GM13977 (cell line): ENCODE measurements at places on chromosomes 6 and 20.

- DNase-seq: no peak
Measured at GRCh38 chr6:146890644-146891434, 292.1 kb downstream of the ADGB start.

- no peak for DNase-seq
Measured at GRCh38 chr6:9083108-9083507, 647.8 kb upstream of the SLC35B3 start.

GRCh38 chr6:11684901-11685480, 93.6 kb downstream of the ADTRP start:
- DNase-seq: no peak

- DNase-seq: no peak
Measured at GRCh38 chr6:24644377-24644776, 1.6 kb downstream of the KIAA0319 start.

- peak; percentile 5 for DNase-seq
Measured at GRCh38 chr20:17620371-17621228, 50.7 kb downstream of the DSTN start.

- DNase-seq: no peak
Measured at GRCh38 chr6:42440778-42441696, 10.7 kb downstream of the TRERF1 start.

DNA sequence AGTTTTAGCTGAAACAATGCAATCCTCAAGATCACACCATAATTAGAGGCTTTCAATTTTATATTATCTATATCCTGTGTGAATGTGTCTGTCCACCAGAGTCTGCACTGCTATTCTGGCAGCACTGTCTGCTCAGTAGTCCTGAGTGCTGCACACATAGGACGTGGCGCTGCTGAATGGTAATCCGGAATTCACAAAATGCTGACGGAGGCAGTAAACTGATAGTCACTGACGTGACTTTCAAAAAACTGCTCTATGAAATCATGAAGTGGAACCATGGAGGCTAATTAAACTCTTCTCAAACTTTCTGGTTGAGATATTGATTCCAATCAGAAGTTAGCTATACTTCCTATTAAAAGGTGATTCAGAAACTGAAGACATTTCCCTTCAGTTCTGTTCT, 190.8 kb upstream of the NOX3 start:
- no peak for DNase-seq

DNA sequence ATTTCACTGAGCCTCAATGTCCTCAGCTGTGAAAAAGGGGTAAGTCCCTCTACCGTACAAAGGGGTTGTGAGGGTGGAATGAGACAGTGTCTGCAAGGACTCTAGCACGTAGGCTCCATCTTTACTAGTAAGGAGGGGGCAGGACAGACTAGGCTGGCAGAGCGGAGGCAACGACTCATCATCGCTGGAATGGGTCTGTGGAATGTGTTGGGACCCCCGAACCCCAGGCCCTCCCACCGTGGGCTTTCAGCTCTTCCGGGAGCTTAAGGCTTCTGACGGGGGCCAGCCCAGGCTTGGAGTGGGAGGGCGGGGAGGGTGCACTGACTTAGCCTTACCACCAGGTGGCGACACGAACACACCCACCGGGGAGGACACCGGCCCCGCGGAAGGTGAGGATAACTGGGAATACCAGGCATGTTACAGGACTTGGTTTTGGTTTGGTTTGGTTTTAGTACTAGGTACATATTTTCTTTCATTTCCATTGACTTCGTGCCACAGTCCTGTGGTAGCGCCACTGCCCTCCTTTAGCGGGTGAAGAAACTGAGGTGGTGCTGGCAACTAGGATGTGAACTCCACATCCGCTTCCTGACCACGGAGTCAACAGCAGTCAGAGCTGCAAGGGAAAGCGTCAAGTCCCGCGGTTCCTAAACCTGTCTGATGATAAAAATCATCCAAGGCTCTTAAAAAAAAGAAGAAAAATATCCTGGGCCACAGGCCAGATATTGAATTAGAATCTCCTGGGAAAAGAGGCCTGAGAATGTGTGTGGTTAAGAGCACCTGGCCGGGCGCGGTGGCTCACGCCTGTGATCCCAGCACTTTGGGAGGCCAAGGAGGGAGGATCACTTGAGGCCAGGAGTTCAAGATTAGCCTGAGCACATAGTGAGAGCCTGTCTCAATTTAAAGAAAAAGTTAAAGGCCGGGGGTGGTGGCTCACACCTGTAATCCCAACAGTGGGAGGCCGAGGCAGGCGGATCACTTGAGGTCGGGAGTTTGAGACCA, 10.3 kb upstream of the TULP1 start:
- peak; percentile 84 for DNase-seq

DNA sequence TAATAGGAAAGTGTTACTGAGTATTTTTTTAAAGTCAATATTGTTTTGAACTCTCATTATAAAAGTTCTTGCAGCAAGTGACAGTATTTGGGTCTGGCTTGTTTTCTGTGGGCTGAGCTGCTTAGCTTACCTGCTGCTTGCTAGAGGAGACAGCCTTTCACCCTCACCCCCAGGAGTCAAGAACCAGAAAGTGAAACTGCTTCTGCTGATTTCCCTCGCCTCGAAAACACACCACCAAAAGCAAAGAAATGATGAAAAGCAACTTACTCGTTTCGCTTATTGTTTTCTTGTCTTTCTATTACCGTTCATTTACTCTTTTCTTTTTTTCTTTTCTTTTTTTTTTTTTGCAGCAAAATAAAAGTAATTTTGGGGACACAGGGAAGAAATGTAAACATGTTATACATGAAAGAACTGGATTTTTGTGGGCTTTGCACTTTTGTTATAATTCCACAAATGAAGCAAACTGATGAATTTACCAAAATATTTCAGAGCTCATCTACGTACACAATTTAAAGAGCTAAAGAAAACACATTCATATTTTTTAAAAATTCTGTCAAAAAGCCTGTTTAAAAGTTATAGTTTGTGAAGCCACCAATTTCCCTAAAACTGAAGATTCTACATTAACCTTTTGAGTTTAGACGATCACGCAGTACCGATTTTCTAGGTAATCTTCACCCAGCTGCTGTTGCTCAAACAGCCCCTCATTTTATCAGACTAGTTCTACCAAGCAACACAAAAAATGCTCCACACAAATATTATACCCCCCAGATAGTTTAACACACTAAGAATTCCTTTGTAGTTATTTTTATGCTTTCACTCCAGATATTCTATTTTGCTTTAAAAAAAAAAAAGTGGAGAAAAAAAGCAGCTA, 1.7 kb downstream of the SCML4 start:
- peak; percentile 64 for DNase-seq

DNA sequence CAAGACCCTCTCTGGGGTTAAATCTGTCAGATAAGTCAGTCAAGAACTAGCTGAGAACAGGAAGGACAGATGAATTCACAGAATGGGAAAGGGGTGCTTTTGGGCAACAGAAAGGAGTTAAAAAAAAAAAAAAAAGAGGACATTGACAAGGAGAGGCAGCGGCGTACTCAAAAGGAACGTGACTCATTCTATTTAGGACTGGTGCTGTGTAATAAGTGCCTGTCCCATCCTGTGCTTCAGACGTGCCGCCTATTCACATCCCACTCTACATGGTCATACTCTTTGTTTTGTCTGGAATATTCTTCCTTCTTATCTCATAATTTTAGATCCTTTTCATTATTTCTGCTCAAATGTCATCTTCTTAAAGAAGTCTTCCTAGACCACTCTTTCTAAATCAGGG, 101.1 kb upstream of the EMILIN3 start:
- DNase-seq: no peak

DNA sequence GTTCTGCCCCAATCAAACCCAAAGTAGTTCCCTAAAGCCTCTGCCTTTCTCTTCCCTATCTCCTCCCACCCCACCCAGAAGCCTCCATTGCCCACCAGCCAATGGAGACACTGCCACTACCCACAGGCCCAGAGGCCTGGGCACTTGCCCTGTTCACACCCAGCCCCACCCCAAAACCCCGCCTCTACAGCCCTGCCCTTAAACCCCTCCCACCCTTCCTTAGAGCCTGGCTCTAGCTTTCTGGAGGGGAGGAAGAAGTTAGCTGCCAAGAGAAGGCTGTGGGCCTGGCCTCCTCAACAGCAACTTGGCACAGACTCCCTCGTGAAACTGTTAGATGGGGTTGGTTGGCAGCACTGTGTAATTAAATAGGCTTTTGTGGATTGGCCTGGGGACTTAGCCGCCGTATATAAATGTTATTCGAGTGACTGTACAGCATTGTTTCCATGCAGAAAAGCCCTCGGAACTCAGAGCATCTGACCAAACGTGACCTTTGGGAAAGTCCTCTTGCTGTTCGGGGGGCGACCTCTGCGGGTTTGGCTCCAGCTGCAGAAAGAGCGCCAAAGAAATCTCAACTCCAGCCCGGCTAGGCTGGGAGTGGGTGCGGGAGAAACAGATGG, 31.4 kb downstream of the COL11A2 start:
- DNase-seq: peak; percentile 23

GRCh38 chr20:25024171-25024570, 31.6 kb upstream of the APMAP start:
- no peak for DNase-seq

- no peak for DNase-seq
Measured at GRCh38 chr6:53011979-53012378, 16.9 kb upstream of the GSTA4 start.

DNA sequence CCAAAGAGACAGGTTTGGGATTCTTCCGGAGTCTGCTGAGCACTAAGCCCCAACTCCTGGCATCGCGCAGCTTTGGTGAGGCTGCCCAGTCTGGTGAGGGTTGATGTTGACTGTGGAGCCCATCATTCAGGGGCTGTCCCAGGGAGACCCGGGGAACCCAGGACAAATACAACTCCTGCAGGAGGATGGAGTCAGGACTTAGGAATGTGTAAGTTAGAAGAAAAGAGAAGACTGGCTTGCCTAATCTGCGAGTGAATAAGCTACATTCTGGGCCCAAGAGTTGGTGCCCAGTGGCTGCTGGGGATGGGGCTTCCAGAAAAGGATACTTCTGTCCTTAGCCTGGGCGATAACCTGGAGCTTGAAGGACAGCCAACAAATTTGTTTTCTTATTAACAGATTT, 47.9 kb downstream of the STK35 start:
- DNase-seq: no peak

DNA sequence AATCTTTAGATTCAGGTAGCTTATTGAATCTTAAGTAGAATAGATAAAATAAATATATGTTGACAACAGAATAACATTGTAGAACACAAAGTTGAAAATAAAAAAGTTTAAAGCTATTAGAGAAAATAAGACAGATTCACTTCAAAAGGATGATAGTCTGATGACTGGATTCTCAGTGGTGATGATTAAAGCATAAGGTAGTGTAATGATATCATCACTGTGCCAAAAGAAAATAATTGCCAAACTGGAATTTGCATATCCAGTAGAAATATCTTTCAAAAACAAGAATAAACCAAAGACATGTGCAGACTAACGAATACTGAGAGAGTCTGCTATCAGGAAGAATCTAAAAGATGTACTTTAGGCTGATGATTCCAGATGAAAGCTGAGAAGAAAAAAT, 30.2 kb downstream of the ENPP1 start:
- DNase-seq: no peak

- no peak for DNase-seq
Measured at GRCh38 chr20:36676701-36677421, 30.9 kb upstream of the SLA2 start.

GRCh38 chr6:20160541-20161283, 51.6 kb downstream of the MBOAT1 start:
- no peak for DNase-seq

DNA sequence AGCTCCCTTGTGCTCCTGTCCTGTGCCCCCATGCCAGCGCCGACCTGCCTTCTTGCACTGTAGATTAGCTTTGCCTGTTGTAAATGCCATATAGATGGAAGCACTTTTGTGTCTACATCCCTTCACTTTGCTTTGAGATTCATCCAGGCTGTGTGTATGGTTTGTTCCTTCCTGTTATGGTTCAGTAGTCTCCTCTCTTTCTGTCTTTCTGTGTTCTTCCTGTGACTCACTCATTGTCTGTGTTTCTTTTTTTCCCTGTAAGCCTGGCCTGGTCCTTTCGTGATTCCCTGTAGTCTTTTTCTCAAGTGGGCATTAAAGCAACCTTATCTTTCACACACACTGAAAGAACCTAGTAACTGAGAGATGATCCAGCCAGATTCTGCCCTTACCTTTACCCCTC, 66.6 kb downstream of the JARID2 start:
- DNase-seq: no peak

- DNase-seq: no peak
Measured at GRCh38 chr6:27728442-27728841, 183.8 kb downstream of the OR2B2 start.

DNA sequence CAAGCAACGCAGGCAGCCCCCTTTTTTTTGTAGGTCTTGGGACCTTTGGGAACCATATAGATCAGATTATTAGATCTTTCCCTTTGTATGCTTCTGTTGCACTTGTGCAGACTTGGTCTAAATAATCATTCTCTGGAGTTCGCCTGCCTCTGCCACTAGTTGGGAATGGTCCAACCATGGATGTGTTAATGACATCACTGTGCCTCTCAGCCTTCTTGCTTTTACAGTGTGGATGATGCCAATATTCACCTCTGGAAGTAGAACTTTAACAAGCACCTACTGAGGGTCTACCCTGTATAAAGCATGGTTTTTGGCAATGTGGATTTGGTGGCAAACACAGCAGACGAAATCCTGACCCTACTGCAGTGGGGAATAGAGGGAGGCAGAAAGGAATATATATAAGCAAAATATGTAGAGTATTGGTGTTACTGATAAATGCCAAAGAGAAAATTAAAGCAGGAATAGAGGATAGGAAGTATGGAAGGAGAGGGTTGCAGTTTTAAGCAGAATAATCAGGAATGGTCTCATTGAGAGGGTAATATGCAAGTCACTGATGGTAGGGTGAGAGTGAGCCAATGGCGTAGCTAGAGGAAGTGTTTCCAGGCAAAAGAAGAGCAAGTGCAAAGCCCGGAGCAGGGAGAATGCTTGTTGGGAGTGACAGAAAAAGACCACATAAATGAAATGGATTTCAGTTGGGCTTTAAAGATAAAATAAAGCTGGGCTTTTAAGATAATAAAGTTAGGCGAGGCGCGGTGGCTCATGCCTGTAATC, 97.5 kb downstream of the DOK5 start:
- no peak for DNase-seq

DNA sequence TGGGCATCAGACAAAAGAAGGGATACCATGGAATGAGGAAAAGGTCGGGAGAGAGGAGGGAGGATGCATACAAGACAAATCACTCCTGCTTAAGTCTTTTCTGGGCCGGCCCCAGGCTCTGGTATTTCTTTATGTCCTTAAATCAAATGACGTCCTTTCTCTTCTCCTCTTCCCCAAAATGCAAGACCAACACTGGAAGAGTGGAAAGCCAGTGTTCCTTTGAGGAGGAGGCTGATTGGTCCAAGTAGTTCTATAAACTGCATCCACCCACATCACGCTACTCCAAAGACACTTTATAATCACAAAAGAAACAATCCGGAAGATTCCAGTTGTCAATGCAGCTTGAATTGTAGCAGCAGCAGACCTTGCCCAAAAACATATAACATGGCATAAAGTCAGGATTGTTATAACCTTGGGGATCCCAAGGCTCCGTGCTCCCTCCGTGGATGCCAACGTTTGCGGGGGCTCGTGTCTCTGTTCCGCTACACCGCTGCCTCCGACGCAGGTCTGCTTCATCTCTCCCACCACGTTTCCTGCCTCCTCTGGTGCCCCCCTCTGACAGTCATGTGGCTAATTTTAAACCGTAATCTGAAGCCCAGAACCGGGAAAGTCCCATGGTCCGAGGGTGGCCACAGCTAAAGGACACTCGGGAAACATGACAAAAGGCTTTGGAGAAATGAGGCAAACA, 47.1 kb downstream of the MCUR1 start:
- DNase-seq: no peak
